Effector CD8-positive, alpha-beta T cell (primary cell): ENCODE measurements at places on chromosomes 11 and 22.

DNA sequence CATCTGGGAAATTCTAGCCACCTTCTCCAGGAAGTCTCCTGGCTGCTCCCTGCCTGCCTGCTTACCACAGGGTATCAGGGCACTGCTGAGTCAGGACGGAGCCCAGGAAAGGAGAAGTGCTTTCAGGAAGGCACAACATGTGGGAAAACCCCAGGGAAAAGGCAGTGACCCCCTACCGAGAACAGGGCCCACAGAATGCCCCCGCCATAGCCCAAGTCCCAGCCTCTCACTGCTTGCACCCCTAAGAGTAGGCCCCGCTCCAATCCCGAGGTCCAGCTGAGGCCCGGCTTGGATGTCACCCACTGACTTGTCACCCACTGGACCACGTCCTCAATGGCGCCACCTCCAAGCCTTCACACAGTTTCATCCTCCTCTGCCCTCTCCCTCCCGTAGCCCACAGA is 34.1 kb downstream of the ARAP1 start:
- no peak for DNase-seq

DNA sequence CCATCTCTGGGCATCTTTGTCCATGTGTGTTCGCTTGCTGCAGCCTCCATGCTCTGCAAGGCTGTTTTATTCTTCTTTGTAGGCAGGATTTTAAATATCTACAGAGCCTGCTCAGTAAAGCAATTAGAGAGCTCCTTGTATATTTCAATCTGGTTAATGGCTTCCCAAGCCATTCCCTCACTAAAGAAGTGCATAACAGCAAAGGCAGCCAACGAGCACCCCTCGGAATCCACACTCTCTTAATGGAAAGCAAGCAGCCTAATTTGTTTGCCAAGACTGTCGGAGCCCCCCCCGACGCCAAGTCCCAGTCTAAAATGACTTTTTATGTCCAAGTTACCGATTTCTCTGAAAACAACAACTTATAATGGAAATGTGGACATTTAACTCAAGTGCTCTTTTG is 123.6 kb downstream of the ARL14EP start:
- DNase-seq = no peak

DNA sequence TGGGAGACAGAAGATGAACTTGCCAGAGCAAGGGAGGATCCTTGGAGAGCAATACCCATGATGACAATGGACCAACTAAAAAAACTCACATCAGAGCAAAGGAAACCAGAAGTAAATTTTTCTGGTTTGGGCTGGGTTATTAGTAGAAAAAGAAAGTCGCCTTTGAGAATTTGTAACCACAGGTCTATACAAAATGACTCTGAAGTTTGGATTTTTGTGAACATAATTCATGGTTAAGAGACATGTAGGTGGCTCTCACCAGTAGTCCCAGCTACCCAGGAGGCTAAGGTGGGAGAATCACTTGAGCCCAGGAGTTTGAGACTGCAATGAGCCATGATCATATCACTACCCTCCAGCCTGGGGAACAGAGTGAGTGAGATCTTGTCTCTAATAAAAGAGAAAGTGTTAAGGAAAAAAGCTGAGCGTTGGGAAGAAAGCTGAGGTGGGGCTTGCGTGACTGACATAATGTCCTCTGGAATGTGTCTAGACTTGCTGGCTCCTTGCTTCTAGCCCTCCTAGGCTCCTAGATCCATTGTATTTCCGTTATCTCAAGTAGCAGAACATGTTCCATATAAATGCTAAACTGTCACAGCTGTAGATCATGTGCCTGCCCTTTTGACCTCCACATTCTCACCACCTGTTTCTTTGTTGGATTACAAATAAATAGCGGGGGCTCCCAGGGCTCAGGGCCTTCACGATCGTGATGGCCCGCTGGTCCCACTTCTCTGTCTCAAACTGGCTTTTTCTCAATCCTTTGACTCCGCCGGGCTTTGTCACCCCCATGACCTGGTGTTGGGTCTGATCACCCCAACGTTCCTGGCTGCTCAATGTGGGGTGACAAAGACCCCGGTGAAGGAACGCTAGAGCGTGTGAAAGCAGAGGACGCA is 56.2 kb upstream of the SC5D start:
- DNase-seq = no peak

- DNase-seq = no peak
Measured at GRCh38 chr22:44247923-44248892, 64.5 kb downstream of the SHISAL1 start.

DNA sequence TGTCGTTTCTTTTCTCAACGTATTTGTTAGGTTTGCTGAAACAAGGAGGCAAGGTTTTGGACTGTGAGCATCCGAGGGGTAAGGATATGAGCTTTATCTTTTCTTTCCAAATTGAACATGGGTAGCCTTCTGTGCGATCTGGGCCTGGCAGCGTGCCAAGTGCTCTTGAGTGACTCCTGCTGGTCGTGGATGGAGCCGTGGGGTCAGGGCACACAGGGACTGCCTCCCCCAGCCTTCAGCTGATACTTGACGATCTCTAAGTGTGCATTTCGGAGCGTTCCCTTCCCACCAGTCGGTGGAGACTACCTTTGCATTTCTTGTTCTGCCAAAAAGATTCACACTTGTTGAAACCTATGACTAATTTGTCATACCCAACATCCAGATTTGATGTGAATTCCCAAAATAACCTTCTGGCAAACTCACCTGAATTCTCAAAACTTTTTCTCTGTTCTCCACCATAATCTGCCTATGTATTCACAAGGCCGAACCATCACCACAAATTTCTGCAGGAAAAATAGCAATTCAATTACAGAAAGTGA is 40.1 kb upstream of the CLMP start:
- no peak for DNase-seq

DNA sequence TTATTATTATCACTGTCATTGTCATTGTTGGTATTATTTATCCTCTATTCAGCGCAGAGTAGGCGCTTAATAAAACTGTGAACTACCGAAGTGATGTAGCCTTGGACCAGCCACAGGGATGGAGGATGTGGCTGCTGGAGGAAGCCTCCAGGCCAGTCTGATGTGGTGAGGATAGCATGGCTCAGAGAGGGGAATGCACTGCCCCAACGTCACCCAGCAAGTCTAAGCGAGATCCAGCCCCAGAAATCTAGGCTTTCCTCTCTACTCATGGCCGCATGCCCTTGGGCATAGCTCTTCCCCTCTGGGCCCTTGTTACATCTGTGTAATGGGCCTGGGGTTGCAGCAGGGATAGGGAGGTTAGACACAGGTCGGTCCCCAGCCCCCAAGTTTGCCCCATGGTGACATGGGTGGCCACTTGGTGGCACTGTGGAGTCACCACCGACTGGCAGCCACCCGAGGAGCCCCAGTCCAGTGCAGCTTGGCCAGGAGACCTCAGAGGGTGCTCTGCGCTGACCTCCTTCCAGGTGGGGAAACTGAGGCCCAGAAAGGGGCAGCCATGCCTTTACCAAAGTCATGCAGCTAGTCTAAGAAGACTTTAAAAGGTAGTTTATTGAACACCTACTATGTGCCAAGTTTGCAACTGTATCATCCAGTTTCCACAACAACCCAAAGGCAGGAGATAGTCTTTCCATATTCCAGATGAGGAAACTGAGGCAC is 395.7 kb downstream of the MN1 start:
- DNase-seq = no peak

GRCh38 chr22:34851918-34852662 is 213.9 kb upstream of the ISX start:
- no peak for DNase-seq

DNA sequence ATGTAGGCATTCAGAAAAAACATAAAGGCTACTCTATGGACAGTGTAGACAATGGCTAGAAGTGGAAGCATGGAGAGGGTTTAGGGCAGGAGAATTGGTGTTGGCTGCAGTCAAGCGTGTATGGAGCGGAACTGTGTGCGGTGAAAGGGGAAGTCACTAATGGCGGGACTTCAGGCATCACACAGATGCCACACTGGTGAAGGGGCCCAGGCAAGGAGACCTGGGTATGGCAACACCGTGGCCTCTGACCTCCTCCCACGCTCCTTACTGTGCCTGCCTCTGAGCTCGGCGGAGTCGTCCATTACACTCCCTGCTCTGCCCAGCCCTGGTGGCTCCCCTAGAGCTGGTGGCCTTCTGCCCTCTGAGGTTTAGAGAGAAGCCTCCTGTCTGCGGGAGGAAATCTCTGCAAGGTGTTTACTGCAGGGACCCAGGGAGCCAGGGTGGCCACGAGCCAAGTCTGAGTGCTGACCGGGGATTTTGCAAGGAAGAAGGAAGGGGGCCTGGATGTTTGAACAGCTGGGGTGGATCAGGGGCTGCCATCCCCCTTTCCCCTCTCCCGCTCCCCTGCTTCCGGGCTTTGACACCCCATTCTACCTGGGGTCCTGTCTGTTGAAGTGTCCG is 75.1 kb upstream of the TSPAN18 start:
- no peak for DNase-seq

- no peak for DNase-seq
Measured at GRCh38 chr11:134244593-134244992, 8.6 kb downstream of the THYN1 start.

DNA sequence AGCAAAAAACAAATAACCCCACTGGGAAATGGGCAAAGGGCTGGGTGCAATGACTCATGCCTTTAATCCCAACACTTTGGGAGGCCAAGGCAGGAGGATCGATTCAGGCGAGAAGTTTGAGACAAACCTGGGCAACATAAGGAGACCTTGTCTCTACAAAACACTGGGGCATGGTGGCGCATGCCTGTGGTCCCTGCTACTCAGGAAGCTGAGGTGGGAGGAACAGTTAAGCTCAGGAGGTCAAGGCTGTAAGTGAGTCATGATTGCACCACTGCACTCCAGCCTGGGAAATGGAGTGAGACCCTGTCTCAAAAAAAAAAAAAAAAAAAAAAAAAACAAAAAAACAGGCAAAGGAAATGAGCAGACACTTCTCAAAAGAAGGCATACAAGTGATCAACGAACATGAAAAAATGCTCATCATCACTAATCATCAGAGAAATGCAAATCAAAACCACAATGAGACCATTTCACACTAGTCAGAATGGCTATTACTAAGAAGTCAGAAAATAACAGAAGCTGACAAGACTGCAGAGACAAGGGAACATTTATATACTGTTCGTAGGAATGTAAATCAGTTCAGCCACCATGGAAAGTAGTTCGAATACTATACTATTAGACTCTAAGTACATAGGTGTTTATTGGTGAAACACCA is 48.2 kb upstream of the SMCO4 start:
- DNase-seq = no peak

- no peak for DNase-seq
Measured at GRCh38 chr11:45622283-45622682, 43.1 kb downstream of the CHST1 start.

- no peak for DNase-seq
Measured at GRCh38 chr11:11843211-11843621, 1.4 kb downstream of the USP47 start.

- no peak for DNase-seq
Measured at GRCh38 chr22:29700206-29700899, 19.4 kb upstream of the CABP7 start.

- no peak for DNase-seq
Measured at GRCh38 chr11:85923455-85923854, 68.3 kb downstream of the CCDC83 start.

GRCh38 chr11:115499241-115499799 is 4.9 kb downstream of the CADM1 start:
- DNase-seq = no peak

DNA sequence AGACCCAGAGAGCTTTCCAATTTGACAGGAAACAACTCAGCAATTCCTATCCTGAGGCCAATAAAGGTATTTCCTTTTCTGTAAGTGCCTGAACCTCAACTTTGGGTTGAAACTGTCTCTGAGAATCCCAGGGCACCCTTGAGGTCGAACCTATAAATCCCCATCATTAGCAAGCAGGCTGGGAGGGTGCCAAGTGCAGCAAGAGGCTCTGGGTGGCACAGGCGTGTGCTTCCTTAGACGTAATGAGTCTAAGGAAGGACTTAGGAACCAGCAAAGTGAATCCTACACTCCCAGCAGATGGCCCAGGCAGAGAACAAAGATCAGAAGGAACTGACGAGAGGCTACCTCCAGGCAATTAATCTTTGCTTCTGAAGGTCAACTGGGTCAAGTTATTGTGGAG is 234.3 kb upstream of the NARS2 start:
- DNase-seq = no peak

DNA sequence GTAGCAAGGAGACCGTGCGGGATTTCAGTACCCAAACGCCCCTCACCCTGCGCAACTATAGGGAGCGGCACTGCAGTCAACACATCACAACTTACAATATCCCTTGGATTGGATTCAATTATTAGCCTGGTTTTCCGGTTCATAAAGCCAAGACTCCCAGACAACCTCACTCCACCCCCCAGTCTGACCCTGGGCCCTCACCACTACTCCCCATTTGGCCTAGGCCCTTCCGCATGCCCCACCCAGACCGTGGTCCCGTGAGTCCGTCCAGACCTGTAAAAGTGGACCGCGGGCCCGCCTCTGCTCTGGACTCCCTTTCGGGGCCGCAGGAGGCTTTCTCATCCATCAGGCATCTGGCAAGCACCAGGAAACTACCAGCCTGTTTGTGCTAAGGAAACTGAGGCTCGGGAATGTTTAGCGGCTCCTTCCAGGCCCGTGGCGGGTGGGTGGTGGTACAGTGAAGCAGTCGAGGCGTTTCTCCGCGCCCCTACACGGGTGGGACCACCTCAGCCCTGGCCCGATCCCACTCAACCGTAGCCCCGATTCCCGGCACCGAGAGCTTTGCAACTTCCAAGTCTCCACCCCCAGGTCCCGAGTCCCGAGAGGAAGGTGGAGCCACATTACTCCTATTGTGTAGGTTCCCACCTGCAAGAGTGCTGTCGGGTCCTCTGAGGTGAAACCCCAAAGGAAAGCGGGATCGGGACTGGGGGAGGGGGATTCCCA is 679 bp upstream of the DPP3 start:
- DNase-seq = no peak

- no peak for DNase-seq
Measured at GRCh38 chr22:19016081-19016766, 80.1 kb upstream of the PRODH start.

- DNase-seq = no peak
Measured at GRCh38 chr22:36110306-36110881, 50.2 kb downstream of the APOL3 start.

DNA sequence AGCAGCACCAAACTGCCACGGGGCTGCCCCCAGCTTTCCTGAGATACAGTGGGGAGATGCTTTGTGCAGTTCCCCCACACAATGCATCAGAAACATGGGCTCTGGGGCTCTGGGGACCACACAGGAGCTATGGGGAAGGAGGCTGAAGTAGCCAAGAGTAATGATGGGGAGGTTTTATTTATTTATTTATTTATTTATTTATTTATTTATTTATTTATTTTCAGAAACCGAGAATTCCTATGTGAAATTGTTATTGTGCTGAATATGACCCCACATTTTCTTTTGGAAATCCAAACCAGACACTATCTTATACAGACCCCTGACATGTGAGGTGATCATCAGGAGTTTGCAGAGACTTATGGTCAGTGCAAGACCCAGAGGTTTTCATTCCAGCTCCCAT is 84.4 kb downstream of the MTNR1B start:
- no peak for DNase-seq
